NCI-H1048 (cell line): ENCODE measurements at places on chromosomes 1 and 21.

DNA sequence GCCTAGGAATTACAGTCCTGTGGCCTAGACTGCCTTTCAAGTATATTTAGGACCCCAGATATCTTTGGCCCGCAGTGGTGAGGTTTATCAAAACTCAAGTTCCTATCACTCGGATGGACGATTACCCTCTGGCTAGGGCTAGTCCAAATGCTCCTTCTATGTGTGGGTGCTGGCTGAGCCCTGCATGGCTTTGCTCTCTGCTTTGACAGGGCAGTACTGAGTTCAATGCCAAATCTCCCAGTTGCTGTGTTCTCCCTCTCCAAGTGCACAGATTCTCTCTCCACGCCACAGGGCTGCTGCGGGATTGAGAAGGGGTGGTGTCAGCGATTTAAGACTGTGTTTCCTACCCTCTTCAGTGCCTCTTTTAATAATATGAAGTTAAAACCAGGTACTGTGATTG is 97.0 kb downstream of the LHX4 start:
- no peak for DNase-seq

- DNase-seq = no peak
Observed at GRCh38 chr1:205486258-205486657, 18.2 kb upstream of the CDK18 start.

DNA sequence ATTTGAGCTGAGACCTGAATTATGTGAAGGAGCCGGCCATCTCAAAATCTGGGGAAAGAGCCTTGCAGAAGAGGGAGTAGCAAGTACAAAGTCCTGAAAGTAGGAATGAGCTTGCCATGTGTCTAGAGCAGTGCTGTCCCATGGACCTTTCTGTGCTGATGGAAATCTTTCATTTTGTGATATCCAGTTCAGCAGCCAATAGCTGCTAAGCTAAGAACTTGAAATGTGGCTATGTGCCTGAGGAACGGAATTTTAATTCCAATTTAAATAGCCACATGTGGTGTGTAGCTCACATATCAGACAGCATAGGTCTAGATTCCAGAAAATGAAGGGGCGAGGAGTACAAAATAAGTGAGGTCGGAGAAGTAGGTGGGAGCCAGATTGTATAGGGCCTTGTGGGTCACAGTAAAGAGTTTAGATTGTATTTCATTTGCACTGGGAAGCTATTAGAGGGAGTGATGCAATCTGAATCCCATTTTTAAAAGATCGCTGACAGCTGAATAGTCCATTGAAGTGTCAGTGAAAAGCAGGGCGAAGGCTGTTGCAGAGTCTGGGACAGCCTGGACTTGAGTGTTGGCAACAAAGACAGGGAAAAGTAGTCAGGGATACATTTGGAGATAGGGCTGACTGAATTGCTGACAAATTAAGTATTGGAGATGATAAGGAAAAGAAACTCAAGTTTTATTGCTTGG is 80.3 kb downstream of the TMEM200B start:
- DNase-seq = no peak

DNA sequence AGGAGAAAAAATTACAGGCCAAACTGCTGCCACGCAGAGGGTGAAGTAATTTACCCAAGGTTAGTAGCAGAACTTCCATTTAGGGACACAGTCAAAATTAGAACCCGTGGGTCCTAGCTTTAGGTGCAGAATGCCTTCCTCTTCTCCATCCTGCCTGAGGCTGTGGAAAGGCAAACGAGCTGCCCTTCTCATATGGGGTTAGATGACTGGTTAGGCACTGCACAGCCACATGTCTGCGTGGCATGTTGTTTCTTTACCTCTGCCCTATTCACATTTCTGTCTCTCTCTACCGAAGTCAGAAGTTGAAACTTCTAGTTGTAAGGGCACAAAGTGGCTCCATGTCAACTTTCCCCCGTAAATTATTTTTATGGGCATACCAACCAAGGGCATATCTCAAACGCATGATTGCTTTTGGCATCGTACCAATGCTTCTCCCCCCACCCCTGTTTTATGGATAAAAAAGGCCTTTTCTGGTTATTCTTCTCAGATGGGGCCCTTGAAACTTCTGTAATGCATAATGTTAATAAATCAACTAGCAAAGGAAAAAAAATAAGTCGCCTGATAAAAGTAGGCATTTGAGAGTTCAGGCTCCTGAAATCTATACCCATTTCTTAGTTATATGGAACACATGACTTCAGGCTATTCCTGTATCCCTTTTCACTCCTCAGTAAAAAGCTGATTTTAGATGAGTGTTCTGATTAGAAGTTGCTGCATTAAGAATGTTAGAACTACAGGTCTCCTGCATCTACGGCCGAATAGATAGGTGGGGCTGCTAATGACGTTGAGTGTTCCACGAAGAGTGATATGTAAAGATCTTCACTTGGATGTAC is 139.6 kb upstream of the NRIP1 start:
- DNase-seq = no peak

- no peak for DNase-seq
Observed at GRCh38 chr21:23101111-23101510, 2102.9 kb downstream of the NCAM2 start.

DNA sequence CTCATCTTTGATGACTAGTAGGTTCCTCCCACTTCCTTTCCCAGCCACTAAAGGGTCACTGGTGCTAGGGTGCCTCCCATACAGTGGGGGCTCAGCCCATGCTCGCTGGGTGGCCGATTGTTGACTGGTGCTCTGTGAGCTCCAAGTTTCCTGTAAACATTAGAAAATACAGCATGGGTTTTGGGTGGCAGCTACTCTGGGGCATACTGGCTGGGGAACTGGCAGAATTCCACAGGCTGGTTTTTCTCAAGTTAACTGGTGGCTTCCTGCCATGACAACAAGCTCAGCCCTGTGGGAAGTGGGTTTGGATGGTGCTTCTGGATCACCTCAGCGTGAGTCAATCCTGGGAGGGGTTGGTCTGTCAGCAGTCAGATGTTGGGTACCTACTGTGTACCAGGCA is 28.7 kb upstream of the CRNN start:
- no peak for DNase-seq

GRCh38 chr1:45141247-45142003 is 65.0 kb downstream of the ZSWIM5 start:
- DNase-seq = no peak

GRCh38 chr1:101816262-101816661 is 180.5 kb downstream of the OLFM3 start:
- no peak for DNase-seq

GRCh38 chr1:10705953-10706352 is 90.5 kb downstream of the CASZ1 start:
- DNase-seq = no peak

DNA sequence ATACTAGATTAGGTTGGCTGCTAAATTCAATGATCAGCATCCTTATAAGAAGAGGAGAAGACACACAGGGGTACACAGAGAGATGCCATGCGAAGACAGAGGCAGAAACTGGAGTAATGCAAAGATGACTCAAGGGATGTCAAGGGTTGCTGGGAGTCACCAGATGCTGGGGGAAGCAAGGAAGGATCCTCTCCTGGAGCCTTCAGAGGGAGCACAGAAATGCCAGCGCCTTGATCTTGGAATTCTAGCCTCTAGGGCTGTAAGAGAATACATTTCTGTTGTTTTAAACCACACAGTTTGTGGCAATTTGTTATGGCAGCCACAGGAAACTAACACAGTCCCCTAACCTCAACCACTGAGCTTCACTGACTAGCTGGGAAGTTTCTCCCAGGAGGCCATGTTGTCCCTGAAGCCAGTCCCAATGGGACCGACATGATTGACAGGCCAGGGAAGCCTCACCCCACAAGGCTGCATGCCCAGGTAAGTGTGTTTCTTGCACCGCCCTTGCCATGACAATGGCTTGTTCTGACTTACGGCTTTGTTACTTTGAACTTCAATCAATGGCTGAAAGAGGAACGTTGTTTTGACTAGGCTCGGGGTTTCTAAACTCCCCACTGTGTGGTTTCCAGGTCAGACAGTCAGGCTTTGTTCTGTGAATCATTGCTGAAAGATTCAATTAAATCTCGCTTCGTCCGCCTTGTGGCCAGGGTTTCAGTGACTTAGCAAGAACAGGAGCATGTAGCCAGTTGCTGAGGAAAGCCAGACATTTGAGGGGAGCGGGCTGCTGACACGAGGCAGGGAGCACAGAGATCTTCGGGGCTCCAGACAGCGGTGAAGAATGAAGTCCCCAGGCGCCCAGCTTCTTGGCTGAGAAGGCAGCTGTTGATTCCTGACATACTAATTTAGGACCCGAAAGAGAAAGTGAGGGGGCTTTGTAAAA is 62.3 kb downstream of the RUNX1 start:
- no peak for DNase-seq

- no peak for DNase-seq
Observed at GRCh38 chr1:89382479-89382878, 18.6 kb downstream of the GBP6 start.

GRCh38 chr1:226625832-226626576 is 77.4 kb downstream of the STUM start:
- no peak for DNase-seq

DNA sequence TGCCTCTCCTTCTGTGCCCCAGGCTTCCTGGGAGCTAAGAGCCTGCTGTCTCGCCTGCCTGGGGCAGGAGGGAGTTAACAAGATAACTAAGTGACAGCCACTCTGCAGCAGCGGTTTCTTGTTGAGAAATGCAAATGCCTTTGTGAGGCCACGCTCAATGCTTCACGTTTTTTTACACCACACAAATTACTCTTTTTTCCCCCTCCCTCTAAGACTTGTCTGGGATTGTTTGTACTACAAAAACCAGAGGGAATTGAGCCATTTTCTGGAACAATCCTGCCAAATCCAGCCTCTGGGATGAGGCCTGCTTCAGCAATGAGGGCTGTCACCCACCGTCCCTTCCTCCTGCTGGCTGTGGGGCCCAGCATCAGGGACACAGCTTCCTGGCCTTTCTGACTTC is 119.6 kb downstream of the ACTL8 start:
- DNase-seq = no peak

DNA sequence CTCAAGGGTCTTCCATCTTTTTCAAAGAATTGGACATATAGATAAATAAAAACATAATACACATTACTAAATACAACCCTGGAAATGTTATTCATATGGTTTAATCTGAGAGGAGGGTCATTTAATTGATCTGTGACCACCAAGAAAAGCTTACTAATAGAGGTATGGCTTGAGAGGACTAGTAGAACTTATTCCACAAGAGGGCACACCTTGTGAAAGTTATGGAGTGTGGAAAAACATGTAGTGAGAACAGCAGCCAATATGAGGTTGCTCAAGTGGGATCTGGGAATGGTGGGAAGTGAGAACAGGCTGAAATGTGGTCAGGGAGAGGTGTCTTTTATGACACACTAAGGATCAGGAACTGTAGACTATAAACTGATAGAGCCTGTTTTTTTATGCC is 973.5 kb upstream of the B3GALT2 start:
- no peak for DNase-seq

- no peak for DNase-seq
Observed at GRCh38 chr21:33070744-33070997, 730 bp downstream of the OLIG1 start.
